ENCODE measurements at places on chromosomes 3 and 15. TPM values are rescaled to one million over a fixed set of nuclear protein-coding genes. Genes with fewer than 3 reads are reported as not detected.

The GUCA1C gene
- total RNA-seq, result not detected

GRCh38 chr15:62782071-62782841 lies 260.3 kb upstream of the TPM1 start:
- DNase-seq, result no peak

DNA sequence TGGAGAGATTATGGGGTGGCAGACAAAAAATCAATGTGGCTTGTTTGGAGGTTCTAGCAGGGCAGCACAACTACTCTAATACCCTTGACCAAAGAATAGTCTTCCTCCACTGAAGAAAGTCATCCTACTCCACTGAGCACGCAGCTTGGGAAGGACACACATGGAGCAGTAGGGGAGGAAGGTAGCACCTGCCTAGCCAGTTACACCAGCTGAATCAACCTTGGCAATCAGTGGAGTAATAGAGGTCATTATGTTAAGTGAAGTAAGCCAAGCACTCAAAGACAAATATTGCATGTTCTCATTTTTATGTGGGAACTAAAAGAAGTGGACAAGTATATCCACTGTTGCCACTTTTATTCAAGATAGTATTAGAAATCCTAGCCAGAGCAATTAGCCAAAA lies 555.8 kb upstream of the ALCAM start:
- DNase-seq, result no peak

The TRPM1 gene
- under 0.01 TPM for total RNA-seq

DNA sequence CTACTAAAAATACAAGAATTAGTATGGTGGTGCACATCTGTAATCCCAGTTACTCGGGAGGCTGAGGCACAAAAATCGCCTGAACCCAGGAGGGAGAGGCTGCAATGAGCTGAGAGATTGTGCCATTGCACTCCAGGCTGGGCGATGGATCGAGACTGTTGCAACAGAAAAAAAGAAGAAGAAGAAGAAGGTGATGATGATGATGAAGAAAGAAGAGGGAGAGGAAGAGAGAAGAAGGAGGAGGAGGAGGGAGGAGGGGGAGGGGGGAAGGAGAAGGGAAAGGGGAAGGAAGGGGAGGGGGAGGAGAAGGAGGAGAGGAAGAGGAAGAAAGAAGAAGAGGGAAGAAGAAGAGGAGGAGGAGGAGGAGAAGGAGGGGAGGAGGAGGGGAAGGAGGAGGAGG lies 33.2 kb upstream of the ZNF710 start:
- no peak for DNase-seq

GRCh38 chr15:57890351-57890750 lies 175.2 kb downstream of the ALDH1A2 start:
- no peak for DNase-seq

DNA sequence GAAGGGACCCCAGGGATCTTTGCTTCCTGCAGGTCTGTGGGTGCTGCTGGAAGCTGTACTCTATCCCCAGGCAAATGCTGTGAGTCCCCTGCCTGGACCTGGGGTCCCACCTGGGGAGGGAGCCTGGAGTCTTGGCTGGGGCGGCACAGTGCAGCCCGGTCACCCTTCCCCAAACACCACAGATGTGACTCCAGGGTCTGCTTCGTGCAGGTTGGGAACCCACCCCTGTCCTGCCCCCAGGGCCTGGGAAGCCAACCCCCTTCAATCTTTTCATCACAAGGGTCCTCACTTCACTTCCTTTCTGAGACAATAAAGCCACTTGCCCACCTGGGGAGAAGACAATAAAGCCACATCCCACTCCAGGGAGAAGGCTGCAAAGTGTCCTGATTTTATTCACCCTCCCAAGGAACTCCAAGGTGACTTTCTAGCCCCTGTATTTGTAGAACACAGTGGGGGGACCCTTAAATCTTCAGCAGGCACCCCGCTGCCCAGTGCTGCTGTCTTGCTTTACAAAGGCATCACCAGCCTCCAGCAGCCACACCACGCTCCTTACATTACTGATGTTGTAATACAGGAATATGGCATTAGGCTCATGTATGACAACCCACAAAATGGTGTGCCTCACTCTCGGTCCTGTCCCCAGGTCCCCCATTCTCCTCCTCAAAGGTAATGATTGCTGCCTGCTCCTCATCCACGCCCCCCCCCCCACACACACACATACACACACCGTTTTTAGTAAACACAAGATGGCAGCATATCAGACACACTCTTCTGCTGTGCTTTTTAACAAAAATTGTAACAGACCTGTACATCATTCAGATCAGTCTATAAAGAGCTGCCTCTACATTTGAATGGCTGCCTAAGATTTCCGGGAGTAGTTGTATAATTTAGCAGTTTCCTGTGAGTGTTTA lies 9.9 kb downstream of the C3orf22 start:
- no peak for DNase-seq

GRCh38 chr3:156251424-156251823 lies 131.0 kb downstream of the KCNAB1 start:
- no peak for DNase-seq

The SLC12A1 gene
- not detected for total RNA-seq

DNA sequence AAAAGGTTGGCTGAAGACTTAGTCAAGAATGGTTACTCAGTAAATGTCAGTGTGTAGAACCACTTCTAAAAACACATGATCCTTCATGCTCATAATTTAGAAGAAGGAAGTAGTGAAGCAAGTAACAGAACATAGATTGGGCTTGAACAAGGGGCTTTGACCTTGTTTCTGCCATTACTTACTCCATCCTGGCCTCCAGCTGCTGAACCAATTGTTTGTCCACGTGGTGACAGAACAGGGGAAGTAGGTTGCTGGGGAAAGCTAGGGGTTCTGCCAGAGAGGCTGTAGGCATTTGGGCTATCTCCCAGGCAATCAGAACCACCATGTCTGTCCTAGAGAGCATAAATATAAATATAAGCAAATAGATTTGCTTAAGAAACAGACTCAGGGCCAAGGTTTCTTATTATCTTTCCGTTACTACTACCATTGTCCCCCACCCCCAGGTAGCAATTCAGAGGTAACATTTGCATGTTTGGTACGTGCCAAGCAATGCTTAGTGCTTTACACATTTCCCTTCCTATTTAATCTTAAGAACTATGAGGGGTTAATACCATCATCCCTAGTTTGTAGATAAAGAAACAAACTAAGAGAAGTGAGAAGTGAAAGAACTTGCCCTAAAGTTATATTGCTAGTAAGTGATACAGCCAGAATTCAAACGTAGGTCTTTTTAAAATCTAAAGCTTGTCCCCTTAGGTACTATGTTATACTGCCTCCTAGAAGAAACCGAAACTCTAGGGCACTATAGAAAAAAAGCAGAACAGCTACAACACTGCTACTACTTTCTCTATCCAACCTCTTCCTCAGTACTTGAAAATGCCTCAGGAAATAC lies 3.0 kb upstream of the SPG11 start:
- DNase-seq, result no peak

The SNTN gene
- total RNA-seq, result not detected

The CMTM8 gene
- total RNA-seq, result 2.2 TPM

DNA sequence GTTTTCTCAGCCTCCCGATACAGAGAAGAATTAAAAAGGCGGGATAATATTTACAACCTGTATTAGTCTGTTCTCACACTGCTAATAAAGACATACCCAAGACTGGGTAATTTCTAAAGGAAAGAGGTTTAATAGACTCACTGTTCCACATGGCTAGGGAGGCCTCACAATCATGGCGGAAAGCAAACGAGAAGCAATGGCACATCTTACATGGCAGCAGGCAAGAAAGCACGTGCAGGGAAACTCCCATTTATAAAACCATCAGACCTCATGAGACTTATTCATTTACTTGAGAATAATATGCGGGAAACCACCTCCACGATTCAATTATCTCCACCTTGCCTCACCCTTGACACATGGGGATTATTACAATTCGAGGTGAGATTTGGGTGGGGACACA lies 27.5 kb upstream of the RPL39L start:
- DNase-seq, result no peak

- DNase-seq, result no peak
These were observed 25.8 kb downstream of the GRIP2 start for GRCh38 chr3:14514323-14514720.

GRCh38 chr3:30611613-30612436 lies 5.4 kb downstream of the TGFBR2 start:
- DNase-seq, result no peak

- DNase-seq, result no peak
These were observed 19.0 kb downstream of the USP13 start for GRCh38 chr3:179671747-179672242.

DNA sequence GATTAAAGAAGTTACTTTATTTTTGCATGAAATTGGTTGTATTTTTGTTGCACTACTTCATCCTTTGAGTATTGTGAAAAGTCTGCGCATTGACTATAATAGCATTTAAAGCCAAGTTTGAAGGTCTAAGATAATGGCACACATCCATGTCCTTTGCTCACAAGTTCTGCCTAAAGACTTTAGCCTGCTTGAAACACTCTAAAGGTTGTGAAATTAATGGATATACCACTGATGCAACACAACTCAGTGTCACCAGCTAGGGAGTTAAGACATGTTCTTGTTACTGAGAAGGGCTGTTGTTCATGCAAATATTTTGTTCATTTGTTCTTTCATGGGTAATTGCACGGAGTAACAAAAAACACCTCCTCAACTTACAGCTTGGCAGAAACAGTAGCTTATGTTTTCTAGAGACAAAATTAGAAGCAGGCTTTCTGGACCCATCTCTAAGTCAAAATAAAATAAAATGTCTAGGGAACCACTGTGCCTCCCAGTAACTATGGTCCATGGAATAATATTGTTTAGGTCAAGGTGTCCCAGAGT lies 83.9 kb downstream of the PPARG start:
- no peak for DNase-seq

- DNase-seq, result no peak
These were observed 3.7 kb downstream of the MLF1 start for GRCh38 chr3:158574646-158575045.

The GRK7 gene
- not detected for total RNA-seq

The B3GALNT1 gene
- 12.7 TPM for total RNA-seq
